Suprapubic skin (tissue), 4 donors: ENCODE measurements at places on chromosomes 11 and 22. TPM values are rescaled to one million over a fixed set of nuclear protein-coding genes. Genes with fewer than 3 reads are reported as not detected.

GP1BB gene
- 15.7 TPM for total RNA-seq

FGF4 gene
- not detected for total RNA-seq

CAPN5 gene
- total RNA-seq, result 1.1 TPM

PNPLA5 gene
- 13.5 TPM for total RNA-seq

IFITM10 gene
- total RNA-seq, result 7.2 TPM

DNA sequence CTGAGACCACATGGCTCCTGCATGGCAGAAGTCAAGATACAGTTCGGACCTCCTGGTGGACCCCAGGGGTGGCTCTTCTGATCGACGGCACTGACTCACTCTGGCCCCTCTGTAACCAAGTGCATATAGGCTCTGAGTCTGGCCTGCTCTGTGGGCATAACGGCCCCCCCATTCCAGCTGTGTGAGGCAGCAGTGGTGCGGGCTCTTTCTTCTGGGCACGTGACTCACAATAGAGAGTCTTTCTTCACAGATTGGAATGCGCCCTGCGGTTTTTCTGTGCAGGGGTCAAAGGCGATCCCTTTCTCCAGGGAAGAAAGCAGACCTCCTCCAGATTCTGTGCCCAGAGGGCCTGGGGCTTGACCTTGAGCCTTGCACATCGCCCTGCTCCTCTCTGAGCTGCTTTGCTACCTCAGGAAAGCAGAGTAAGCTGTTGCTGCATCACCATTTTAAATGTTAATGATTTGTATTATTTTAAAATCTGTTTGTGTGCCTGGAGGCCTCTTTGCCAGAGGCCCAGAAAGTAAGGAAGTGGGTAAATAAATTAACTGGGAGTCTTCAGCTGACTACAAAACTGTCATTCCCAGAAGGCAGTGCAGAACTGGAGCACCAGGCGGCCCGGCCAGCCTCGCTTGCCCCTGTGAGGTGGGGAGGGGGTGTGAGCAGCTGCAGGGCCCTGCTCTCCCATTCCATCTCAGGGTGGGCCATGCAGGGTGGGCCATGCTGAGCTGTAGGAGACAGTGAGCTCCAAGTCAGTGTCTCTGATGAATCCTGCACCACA lies 199.0 kb downstream of the GRIK4 start:
- H3K27me3 ChIP-seq, result peaks cover 3% of the 10 kb centered on the region
- H3K27ac ChIP-seq, result no peak overlapping the region
- H3K4me3 ChIP-seq, result no peak overlapping the region
- peak; percentile 75 for DNase-seq
- H3K36me3 ChIP-seq, result no peaks in the 10 kb centered on the region
- peaks cover 15% of the 10 kb centered on the region for H3K4me1 ChIP-seq

DNA sequence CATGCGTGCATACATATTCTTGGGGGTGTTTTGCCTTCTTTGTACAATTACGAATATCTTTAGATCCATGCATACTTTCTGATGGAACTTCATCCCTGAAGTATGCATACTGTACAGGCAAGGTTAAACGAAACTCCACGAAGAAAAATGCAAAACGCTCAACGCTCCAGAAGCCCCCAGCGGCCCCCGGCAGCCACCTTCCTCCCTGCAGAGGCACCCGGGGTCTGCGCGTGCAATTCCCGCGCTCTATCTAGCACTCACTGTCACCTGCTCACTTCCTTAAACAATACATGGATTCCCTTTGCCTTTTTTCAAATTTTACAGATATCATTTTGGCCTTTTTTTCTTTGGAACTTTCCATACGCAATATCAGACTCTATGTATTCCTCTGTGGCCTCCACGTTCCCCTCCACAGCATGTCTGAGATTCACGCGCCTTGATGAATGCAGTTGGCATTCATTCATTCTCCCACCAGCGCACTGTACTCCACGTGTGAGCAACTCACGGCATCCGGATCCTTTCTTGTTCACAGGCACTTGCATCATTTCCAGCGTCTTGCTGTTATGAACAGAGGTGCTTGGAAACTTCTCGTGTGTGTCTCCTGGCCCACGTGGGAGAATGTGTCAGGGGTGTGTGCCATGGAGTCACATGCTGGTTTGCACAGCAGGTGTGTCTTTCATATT lies 214.3 kb downstream of the CTTN start:
- DNase-seq, result no peak
- H3K27me3 ChIP-seq, result peaks cover 19% of the 10 kb centered on the region
- H3K36me3 ChIP-seq, result no peaks in the 10 kb centered on the region
- no peak overlapping the region for H3K4me3 ChIP-seq

- no peak overlapping the region for H3K4me3 ChIP-seq
- no peak for DNase-seq
- H3K27me3 ChIP-seq, result peaks cover 16% of the 10 kb centered on the region
- no peaks in the 10 kb centered on the region for H3K36me3 ChIP-seq
- H3K27ac ChIP-seq, result no peak overlapping the region
- peaks cover 13% of the 10 kb centered on the region for H3K4me1 ChIP-seq
Measured at GRCh38 chr22:26949193-26949592, 291.8 kb downstream of the MIAT start.

DNA sequence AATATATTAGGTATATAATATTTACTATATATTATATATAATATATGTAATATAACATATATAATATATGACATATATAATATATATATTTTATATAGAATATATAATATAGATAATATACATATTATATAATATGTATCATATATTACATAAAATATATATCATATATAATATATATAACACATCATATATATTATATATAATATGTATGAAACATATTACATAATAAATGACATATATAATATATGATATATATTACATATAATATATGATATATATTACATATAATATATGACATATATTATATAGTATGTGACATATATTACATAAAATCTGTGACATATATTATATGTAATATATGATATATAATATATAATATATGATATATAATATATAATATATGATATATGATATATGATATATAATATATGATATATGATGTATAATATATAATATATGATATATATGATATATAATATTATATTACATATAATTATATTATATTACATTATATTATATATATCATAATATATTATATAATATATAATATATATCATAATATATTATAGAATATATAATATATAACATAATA lies 119.5 kb upstream of the RIMBP3 start:
- DNase-seq, result no peak
- no peaks in the 10 kb centered on the region for H3K36me3 ChIP-seq
- H3K4me3 ChIP-seq, result no peak overlapping the region
- H3K4me1 ChIP-seq, result no peaks in the 10 kb centered on the region

- DNase-seq, result no peak
- peaks cover 14% of the 10 kb centered on the region for H3K4me1 ChIP-seq
- H3K4me3 ChIP-seq, result no peak overlapping the region
Measured at GRCh38 chr22:42862045-42862734, 5.1 kb upstream of the ARFGAP3 start.

DNA sequence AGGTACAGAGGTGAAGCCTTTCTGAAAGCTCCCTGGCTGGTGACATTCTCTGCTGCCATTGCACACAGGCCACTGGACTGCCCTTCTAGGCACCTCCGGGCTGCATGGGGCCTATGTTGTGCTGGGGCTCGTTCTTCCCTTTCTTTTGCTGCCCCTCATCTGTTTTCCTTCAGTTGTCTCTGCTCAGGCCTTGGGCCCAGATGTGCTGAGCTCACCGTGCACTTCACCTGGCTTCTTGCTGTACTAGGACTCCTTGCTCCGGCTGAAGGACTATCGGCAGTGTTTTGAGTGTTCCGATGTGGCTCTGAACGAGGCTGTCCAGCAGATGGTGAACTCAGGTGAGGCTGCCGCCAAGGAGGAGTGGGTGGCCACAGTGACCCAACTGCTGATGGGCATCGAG lies 59.4 kb downstream of the CABIN1 start:
- peaks cover 4% of the 10 kb centered on the region for H3K4me1 ChIP-seq
- H3K27me3 ChIP-seq, result no peaks in the 10 kb centered on the region
- H3K27ac ChIP-seq, result no peak overlapping the region
- DNase-seq, result no peak
- no peak overlapping the region for H3K4me3 ChIP-seq
- H3K36me3 ChIP-seq, result peaks cover 66% of the 10 kb centered on the region

GRCh38 chr22:50084080-50084477 lies 1.1 kb downstream of the MLC1 start:
- H3K36me3 ChIP-seq, result no peaks in the 10 kb centered on the region
- peaks cover 16% of the 10 kb centered on the region for H3K4me1 ChIP-seq
- H3K4me3 ChIP-seq, result no peak overlapping the region

DNA sequence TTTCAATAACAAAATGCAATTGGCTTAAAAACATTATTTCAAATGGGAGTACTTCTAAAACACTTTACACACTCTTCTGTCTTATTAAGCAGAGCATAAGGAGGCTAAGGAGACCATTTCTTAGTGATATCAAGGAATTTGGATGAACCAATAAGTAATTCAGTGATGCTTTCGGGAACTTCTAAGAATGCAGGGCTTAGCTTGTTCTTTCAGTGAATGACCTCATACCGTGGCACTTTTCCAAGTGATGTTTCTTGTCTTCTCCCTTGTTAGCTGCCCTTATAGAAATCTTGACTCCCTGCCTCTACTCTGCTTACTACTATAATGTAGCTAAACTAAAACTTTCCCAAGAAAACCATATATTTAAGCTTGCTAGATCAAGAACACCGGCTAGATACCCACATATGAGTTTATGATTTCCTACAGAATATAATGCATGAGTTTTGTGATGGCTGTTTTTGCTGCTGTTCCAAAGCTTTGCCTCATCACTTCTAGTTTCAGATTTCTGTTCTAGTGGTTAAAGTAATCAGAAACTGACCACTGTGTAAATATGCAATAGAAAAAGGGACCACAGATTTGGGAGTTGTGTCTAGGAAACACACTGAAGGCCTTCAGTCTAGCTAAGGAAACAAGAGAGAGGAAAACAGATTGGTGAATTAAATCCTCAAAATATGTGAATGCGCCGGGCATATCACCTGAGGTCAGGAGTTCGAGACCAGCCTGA lies 37.5 kb upstream of the STK33 start:
- no peak overlapping the region for H3K27ac ChIP-seq
- H3K4me3 ChIP-seq, result no peak overlapping the region

GRCh38 chr22:27116312-27117086 lies 459.1 kb downstream of the MIAT start:
- H3K4me3 ChIP-seq, result no peak overlapping the region
- peaks cover 18% of the 10 kb centered on the region for H3K4me1 ChIP-seq
- H3K27ac ChIP-seq, result no peak overlapping the region
- no peaks in the 10 kb centered on the region for H3K36me3 ChIP-seq

DNA sequence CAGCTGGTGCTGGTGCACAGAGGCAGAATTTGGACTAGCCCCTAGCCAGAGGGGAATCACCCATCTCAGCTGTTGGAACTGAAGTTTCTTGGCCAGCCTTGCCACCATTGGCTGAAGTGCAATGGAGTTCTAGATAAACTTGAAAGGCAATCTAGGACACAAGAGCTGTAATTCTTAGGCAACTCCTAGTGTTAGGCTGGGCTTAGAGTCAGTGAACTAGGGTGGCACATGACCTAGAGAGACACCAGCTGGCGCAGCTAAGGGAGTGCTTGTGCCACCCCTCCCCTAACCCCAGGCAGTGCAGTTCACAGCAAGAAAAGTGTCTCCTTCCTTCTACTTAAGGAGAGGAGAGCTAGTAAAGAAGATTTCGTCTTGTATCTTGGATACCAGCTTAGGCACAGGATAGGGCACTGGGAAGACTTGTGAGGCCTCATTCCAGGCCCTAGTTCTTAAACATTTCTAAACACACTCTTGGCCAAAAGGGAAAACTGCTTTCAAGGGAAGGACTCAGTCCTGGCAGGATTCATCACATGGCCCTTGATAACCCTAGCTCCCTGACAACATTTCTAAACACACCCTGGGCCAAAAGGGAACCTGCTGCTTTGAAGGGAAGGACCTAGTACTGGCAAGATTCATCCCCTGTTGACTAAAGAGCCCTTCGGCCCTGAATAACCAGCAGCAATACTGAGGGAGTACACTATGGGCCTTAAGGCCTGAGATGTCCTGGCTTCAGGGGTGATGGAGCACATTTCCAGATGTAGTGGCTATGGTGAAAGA lies 53.4 kb downstream of the XRRA1 start:
- H3K27ac ChIP-seq, result no peak overlapping the region
- peaks cover 19% of the 10 kb centered on the region for H3K36me3 ChIP-seq
- H3K4me1 ChIP-seq, result no peaks in the 10 kb centered on the region
- DNase-seq, result no peak
- no peaks in the 10 kb centered on the region for H3K27me3 ChIP-seq
